CD4-positive, alpha-beta T cell treated with Interleukin-4 for 4 hours (primary cell): ENCODE measurements at places on chromosomes 6 and 20.
A peak's percentile ranks its signal among the peaks of the same experiment; 100 is the strongest.

DNA sequence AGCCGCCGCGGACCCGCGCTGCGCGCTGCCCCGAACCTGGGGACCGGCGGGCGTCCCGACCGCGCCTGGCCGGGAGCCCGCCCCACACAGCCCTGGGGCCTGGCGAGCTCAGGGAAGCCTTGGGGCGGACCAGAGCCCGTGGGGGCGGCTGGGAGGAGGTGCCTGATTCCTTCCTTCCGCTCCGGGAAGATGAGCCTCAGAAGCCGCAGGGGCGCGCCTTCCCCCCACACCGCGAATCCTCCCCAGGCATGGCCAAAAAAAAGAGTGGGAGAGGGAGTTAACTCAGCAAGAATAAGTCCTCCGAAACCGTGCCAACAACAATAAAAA is at the start of gene CBLN4:
TSS of gene CBLN4 (minus strand) at position 131 of the 327 bp plus-strand sequence. CDS start 1,348 bp downstream, outside the sequence.
- no peak for DNase-seq

DNA sequence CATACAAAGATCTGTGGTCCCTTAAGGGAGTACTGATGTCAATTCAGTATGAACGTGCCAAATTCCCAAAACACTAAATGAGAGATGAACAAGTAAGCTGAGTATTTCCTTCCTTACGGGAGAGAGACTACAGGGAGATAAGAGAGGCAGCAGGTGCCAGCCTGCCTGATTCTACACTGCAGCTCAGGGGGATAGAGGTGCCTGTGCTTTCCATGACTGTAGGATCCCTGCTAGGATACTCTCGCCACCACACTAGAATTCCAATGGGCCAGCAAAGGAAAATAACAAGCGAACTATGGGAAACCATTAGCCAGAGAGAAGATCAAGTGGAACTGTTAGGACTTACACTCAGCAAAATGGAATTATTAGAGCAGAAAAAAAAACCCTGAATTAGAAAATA is 198.5 kb upstream of the BTBD3 start:
- DNase-seq: no peak

- no peak for DNase-seq
Observed at GRCh38 chr6:75546381-75546780, 52.8 kb upstream of the FILIP1 start.

DNA sequence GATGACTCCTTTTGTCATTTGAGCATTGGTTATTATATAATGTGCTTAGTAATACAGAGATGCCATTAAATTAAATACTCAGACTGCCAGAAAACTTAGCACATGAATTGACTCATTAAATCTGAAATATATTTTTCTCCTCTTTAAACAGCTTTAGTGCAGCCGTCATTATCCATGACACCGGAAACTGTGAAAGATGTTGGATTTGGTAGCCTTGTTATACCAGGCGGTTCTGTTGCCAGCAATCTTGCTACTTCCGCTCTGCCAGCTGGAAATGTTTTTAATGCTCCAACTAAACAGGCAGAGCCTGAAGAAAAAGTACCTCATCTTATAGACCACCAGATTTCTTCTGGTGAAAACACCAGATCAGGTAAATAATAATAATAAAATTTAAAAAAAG is 97.6 kb downstream of the SCAF8 start:
- no peak for DNase-seq

DNA sequence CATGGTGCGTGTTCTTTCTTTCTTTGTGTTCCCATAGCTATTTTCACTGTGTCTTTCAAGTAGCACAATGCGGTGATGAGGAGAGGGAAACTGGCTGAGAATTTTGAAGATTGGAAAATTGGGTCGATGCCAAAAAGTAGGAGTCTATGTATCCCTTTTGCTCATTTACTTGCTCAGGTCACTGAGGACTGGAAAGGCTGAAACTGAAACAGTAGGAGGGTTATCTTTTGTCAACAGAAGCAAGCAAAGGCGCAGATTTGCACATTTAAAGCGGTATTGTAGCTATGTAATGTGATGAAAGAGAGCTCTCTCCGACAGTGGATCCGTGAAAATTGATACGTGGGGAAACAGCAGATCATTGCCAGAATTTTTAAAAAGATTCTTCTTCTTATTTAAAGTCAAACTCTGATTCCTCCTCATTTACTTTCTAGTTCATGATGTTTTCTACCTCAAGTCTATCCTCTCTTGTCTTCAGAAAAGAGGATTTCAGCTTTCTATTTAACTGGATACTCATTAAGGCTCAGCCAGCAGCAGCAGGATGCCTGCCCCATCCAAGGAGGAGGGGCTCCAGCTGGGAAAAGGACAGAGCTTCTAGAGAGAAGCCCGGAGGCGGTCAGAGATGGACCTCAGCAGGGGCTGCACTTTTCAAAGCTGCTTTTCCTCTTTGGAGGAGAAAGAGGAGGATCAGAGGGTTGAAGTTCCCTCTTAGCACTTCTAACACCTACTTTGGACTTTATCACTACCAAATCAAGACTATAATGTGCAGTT is 15.9 kb upstream of the FYN start:
- no peak for DNase-seq

DNA sequence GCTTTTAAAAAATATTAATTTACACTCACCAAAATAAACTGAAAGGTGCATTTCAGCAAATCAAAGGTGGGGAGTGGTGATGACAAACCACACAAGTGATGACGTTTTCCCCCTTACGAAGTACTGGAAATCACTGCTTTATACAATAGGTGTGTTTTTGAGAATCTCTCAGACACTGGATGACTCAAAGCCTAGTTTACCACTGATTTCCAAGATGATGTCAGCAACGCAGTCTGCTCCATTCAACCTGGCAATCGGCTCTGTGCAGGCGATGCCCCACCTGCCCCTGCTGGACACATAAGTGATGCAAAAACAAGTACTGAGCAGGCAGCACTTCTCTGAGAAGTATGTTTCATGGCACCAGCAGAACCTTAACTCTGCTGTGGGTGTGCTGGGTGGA is 114.4 kb downstream of the SOD2 start:
- DNase-seq: no peak

DNA sequence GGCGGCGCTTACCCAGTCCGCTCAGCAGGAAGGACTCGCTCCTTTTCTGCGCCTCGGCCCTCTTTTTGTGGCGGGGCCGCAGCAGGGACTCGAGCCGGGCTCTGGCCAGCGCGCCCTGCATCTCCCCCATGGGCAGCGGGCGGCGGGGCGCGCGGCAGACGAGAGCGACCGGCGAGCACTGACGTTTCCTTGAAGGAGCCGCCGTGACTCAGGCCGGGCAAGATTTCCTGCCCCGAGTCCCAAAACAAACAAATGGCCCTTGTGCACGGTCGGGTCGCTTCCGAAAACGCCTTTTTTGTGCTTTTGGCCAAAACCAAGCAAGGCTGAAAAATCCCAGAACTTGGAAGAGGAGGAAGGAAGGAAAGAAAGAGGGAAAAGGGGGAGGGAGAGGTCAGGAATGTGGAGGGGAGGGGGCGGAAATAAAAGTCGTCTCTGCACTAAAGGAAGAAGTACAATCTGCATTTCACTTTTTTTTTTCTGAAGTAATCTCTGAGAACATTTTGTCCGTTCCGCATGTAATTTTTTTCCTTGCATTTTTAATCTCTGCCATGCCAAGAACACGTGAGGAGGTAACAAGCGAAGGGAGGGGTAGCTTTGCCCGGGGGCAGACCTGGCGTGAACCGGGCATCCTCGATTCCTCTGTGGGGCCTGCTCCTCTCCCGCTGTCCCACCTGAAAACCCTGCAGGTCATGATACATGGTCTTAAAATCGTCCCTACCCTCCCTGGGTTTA is 123.3 kb upstream of the SLC2A12 start:
- peak; percentile 37 for DNase-seq

GRCh38 chr6:111503660-111504059 is 20.6 kb upstream of the REV3L start:
- DNase-seq: no peak

GRCh38 chr6:55841341-55841740 is 34.0 kb downstream of the BMP5 start:
- no peak for DNase-seq

- DNase-seq: no peak
Observed at GRCh38 chr6:148765898-148766808, 19.3 kb downstream of the UST start.

GRCh38 chr6:111552241-111552744 is 53.4 kb downstream of the TRAF3IP2 start:
- DNase-seq: no peak

DNA sequence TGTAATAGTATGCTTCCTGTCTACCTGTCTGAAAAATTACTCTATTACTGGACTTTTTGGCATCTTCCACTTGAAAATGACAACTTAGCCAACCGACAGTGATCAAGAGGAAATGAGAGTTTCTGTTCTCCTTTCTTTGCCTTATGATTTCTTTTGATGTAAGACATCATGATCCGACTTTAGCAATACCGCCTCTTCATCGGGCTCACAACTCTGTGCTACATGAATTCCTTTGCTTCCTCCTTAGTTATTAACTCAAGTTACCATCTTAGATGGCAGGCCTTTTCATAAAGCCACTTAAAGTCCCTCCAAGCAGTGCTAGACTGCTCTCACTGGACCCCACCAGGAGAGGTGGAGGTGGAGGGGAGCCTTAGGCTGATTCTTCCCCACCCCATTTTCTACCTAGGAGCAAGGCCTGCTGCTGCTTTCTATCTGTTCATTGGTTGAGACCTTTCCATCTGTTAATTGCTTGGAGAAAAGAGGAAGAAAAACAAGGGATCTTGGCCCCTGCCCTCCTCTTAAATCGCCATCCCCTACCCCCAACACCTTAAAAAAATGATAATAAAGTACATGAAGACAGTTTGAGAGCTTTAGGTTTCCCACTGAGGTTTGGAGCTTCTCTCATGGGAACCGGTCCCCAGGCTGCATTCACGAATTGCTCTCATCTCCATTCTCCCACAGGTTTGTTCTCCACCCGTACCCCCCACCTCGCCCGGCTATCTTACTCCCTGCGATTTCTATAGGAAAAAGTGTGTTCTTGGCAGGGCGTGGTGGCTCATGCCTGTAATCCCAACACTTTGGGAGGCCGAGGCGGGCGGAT is 21.6 kb upstream of the MCM3 start:
- peak; percentile 40 for DNase-seq

DNA sequence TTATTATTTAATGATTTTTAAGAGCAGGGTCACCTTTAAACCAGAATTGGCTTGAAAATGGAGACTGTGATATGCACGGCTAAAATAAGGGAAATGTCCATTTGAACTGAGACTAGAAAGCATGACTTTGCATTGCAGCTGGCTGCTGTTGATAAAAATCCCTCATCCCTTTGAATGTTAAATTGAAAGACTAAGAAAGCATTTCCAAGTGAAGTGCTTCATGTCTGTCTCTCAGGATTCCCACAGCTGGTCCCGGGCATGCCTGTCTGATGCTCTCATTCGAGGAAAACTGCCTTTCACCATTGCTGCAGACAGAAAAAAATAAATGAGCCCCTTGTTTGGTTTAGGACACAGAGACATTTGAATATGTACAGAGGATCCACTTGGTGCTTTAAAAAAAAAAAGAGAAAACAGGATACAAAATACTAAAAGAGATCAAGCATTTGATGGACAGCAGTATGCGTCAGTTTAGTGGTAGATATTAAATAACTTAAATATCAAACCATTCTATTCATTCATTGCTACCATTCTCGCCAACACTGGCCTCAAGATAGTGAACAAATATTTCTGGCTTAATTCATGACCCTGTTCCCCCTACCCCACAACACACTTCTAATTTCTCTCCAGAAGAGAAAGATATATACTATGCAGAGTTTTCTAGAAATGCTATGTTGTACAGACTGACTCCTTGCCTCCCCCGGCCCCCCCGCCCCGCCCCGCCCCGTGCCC is 55.0 kb downstream of the TBC1D7 start:
- no peak for DNase-seq

GRCh38 chr6:34298941-34299340 is 50.1 kb upstream of the SMIM29 start:
- no peak for DNase-seq

- no peak for DNase-seq
Observed at GRCh38 chr20:57245997-57246396, 20.4 kb downstream of the BMP7 start.

DNA sequence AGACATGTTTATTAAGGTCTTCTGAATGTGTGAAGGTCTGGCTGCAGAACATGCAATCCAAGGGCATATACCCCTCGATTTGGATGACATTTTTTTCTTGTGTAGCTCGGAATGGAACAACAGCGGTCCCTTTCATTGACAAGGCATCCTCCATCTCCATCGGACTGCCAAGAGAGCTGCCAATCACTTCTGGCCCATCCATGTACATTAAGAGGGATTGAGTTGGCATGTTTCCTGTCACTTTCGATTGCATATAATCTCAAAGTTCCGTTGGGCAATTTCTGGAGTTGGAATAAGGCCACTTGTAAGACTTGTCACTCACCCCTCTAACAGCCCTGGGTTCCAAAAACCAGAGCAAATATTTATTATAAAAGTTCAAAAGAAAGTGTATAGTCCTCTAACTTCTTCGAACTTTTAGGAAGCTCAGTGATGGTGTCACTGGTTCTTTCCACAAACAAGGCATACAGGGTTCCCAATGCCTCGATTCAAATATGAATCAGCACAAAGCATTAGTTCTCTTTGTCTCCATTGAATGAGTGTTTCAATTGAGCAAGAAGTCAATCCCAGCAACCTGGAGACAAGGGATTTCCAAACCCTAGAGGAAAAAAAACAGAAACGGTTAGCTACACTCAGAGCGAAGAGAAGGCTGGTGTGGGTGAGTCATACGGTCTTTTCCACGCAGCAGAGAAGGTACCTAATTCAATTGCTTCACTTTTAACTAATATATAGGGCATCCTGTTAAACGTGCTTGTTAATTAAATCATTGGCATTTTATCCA is 10.9 kb downstream of the ZNF217 start:
- peak; percentile 77 for DNase-seq

DNA sequence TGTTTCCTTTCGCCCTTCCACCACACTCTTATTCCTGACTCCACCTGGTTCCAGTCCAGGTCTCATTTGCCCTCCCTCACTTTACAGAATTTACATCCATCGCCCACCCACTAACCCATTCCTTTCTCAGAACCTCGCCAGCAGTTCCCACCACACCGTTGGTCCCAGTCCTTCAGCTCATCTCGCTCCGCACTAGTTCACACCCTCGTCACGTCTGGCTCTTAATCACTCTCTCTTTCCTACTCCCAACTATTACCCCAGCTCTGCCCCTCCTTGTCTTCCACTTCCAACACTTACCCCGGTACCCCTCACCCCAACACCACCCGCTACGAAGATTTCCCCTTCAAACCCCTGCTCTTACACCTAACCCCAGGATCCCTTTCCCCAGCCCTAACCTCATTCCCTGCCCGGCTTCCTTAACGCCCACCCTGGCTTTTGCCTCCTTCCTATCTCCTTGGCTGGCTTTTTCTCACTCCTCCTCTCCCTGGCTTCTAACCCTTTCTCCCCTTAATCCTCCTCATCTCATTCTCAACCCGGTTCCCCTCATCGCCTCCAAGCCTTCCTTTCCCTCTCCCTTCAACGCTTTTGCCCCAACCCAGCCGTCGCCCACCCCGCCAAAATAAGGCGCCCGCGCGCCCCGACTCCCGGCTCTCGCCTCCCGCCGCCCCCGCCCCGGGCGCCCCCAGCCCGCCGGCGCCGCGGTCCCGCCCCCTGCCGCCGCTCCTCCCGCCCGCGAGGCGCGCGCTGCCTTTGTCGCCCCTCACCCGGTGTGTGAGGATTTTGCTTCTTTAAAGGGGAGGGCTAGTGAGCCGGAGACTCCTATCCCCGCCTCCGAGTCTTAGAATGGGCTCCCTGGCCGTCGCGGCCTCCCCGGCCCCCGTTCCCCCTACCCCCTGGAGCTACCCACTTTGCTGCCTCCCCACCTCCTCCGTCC is 542 bp downstream of the USP49 start:
- no peak for DNase-seq
